ENCODE measurements at places on chromosomes 16 and 17.

DNA sequence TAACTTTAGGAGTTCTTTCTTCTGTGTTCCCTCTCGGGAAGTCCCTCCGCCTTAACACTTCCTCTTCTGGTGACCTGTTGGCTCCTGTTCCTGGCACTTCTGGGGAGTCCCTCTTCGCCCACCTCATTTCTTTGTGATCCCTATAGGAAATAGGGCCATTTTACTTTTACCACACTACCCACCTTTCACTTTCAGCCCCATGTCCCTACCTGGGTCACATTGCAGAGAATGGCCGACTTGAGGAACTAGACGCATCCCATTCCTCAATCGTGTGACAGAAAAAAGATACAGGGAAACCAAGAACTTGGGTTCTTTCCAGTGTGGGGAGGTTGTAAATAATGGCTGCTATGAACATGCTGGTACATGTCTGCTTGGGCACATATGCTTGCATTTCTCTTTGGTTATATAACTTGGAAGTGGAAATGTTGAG lies 6.6 kb downstream of the IL21R start:
- no peak for DNase-seq

- DNase-seq = no peak
These were observed 221.1 kb downstream of the MRTFB start for GRCh38 chr16:14292051-14292825.

GRCh38 chr17:50871364-50871763 lies 5.2 kb upstream of the TOB1 start:
- no peak for DNase-seq

DNA sequence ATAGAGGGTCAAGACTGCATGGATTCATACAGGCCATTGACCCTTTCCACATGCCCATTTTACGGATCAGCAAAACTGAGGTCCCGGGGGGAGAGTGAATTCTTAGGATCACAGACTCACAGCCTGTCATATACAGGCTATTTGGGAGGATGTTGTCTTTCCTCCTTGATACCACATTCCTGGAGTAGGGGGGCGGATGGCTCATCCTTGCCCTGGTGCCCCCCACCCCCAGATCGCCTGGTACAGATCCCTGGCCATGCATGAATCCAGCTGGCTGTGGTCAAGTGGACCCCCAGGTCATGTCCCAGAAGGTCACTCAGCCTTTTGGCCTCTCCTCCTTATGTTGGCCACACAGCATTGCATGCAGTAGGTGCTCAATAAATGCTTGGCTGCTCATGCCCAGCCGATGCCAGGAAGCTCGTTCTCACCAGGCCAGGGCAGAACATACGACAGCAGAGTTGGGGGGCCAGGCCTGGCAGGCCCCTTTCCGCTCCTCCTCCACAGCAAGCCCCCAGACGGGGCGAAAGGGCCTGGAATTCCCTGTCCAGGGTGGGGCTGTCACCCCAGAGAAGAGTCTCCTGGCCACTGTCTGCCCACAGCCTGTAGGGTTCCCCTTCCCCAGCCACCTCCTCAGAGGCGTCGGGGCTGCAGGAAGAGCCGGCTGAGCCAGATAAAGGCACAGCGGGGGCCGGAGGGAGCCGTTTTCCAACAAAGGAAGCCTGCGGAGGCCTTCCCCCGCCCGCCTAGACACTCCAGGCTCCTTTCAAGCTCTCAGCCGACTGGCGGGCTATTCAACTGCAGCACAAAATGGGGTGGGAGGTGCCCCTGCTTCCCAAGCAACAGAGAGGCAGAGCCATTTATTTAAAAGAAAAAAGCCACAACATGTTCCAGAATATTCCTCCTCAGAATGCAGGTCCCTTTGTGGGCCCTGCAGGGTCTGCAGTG lies 215.7 kb upstream of the CIBAR2 start:
- DNase-seq = no peak

- DNase-seq = no peak
These were observed 20.6 kb downstream of the CREBBP start for GRCh38 chr16:3859889-3860288.

DNA sequence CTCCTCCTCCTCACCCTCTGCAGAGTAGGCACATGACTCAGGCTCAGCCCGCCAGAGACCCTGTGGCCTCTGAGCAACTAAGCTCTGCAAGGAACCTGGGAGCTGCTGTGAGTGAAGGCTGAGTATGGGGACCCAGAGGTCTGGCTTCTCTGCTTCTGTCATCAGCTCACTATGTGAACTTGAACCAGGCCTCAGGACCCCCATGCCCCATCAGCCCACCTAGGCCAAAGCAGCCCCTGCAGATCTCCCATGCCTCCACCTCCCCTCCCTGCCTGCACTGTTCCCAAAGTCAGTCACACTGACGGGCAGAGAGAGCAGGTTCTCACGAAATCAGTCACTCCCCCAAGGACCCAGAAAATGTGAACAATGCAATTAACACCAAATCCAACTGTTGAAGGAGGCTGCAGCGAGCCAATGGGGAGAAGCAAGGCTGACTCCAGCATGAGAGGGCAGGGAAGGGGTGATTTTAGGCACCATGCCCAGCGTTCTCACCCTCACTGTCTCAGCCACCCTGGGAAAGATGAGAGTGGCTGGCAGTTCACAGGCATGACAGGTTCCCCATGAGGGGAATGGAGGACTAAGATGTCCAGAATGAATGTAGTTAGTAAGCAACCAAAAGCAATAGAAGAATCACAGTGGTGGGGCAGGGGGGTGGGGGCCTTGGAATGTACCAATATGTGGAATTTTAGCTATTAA lies 60.6 kb downstream of the BEAN1 start:
- no peak for DNase-seq

GRCh38 chr16:46775214-46775613 lies 27.1 kb upstream of the MYLK3 start:
- DNase-seq = no peak

GRCh38 chr16:11493531-11493929 lies 93.2 kb downstream of the LITAF start:
- no peak for DNase-seq

- DNase-seq = peak; percentile 80
These were observed 9.1 kb upstream of the ARL5C start for GRCh38 chr17:39174920-39175694.

GRCh38 chr16:11964761-11965551 lies at the start of gene TNFRSF17:
TNFRSF17 (plus strand) TSS chr16:11965210; CDS start chr16:11965325, 115 bp downstream.
- DNase-seq = no peak

- DNase-seq = peak; percentile 55
These were observed 737 bp downstream of the NUDT16L1 start for GRCh38 chr16:4693956-4694641.

GRCh38 chr17:81518113-81518784 lies 5.7 kb upstream of the ACTG1 start:
- no peak for DNase-seq

GRCh38 chr16:71473891-71474290 lies 11.8 kb upstream of the ZNF23 start:
- DNase-seq = no peak

DNA sequence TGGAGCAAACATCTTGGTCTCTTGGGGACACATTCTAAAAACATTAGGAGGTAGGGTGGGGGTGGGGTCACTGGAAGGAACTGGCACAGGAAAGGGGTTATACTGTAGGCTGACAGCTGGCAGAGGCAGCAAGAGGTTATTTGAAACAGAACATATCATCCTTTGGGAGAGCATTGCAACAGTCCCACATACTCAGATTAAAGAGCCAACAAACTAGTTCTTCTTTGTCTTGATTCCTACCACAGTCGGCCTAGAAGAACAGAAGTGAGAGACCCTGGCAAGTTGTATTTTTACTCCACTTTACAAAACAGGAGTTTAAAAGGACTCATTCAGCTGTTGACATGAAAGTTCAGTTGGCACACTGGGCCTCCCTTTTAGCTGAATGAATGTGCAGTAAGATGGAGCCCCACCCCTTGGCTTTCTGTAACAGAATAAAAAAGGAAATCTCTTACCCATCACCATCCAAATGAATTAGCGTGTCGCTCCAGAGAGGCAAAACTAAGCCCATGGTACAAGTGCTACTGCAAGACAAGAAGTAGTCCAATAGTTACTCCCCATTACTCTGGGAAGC lies 54.6 kb upstream of the CORO6 start:
- DNase-seq = no peak

DNA sequence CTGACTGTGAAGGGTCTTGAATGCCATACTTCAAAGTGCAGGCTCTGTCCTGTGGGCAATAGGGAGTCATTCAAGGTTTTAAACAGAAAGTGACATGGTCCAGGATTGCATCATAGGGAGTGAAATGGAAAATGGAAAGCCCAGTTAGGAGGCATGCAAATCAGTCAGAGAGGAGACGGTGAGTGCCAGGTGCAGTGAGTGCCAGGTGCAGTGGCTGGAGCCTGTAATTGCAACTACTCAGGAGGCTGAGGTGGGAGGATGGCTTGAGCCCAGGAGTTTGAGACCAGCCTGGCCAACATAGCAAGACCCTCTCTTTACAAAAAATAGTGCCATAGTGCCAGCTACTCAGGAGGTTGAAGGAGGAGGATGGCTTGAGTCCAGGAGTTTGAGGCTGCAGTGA lies 35.2 kb upstream of the SIAH1 start:
- no peak for DNase-seq
